ENCODE measurements at places on chromosomes 6 and 20.

GRCh38 chr20:31593221-31594001, 11.7 kb upstream of the ID1 start:
- no peak for DNase-seq

GRCh38 chr20:36311854-36312723, 6.0 kb downstream of the DLGAP4 start:
- no peak for DNase-seq

- no peak for DNase-seq
Measured at GRCh38 chr6:149306967-149307366, 10.5 kb upstream of the TAB2 start.

DNA sequence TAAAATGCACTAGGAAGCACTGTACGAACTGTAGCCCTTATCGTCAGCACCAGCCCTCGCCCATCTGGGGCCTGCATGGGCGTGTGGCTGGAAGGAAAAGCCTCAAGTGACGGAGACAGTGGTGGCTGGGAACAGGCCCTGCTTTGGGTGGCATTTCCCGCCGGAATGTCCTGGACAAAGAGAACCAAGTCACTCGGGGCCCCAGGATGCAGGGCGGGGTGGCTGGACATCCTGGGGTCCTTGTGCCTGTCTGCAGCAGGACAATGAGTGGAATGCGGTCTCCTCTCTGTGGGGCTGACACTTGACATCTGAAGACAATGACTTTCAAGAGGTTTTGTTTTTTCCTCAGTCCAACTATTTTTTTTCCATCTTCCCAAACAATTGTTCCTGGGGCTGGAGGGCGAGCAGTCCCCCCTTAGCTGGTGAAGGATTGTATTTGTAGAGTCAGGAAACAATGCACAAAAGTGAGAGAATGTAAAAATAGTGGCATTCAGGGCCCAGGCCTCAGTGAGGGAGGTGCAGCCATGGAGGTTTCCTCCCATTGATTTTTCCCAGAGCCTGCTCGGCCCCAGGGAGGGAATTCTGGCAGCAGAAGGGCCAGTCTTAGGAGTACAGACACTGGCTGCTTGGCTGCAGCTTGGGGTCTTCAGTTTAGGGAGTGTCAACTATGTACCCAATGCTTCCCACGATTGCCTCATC, 64.4 kb downstream of the PREX1 start:
- DNase-seq: no peak

- DNase-seq: no peak
Measured at GRCh38 chr20:42807876-42808275, 381.8 kb downstream of the PTPRT start.

DNA sequence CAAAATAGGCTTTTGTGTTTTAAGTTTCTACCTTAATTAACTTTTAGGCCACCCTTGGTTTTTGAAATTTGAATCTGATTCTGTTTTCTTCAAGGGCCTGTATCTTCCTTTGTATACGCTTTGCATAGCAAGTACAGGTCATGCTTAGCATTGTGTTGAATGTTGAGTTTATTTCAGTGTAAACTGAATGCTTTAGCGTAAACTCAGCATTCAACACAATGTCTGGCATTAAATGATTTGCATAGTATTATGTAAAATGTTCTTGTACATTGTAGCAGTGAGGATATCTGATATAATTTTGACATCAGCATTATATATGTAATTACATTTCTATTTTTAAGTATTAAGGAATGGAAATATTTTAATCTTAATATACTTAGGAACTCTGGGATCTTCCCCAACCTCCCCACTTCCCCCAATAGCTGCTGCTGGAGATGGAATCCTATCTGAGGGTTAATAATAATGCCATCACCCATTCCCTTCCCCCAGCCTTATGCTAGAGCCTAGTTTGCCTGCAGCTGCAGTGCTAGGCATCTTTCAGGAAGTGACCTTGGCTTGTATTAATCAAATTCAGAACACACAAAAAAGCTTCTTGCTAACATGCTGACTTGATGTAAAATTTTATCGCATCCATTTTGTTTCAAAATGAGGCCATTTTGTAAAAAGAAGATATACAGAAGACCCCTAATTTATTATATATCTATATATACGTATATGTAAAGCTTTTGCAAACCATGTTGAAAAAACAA, 73.1 kb downstream of the NCOA3 start:
- no peak for DNase-seq

- DNase-seq: no peak
Measured at GRCh38 chr20:54272901-54273488, 65.1 kb downstream of the PFDN4 start.

DNA sequence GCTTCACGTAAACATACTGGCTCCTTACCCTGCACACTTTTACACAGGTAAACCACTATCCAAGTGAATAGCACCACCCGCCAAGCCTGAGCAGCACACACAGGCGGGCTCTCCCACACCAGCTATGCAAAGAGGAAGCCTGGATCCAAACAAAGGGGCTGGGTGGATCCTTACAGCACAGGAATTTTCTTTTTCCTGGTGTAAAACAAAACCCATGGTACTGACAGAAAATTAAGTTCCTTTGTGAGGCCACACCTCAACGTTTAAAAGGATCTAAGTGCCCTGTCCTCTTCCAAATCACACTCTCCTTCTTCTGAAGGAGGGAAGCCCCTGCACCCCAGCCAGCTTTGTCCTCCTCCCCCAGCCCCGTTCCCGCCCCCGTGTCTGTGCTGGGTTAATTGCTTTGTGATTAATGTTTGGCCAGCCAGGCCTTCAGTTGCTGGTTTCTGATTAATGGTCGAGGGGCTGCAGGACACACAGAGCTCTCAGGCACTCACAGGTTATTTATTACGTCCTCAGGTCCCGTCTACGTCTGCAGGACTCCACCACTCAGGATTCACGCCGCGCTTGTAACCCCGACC, 6.1 kb downstream of the DACT2 start:
- no peak for DNase-seq

DNA sequence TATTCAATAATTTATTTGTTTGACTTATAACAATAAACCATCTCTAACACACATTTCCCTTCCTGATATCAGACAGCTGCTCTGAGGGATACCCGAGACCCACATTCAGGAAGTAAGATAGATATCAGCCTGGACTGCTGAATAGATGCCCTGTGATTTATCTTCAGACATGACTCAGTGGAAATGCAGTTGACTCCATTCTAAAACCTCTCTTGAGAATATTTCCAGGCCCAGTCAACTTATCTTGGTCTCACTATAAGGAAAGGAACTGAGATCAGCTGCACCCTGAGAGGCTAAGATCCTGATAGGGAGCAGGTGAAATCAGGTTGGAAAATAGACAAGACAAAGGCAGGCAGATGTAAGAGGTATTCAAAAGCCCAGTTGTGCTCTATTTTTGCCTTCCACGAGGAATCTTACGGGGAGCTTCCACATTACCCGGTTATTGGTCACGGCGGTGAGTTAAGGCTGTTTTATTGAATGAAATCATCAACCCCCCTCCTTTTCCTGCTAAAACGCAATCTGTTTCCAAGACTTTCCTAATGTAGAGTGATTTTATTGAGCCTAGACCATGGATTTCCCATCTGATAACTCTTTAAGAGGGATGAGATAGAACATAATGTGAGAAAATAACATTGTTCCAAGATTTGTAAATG, 25.5 kb downstream of the C6orf15 start:
- no peak for DNase-seq

DNA sequence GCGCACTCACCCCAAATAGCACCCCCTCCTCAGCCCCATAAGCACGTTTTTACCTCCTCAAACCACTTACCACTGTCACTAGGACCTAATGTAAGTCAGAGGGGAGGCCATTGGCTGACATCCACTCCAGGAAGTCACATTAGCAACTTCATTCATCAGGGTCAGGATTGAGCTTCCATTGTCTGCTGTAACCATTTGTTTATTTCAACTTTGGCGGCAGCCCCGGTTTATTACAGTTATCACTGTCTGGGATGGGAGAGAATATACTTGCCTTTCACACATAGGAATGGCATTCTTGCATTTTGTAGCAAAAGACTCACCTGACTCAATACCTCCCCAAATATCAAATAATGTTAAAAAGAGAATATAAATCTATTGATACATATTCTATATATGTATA, 38.3 kb downstream of the MAFB start:
- DNase-seq: no peak

GRCh38 chr6:30537931-30538330, 18.4 kb downstream of the GNL1 start:
- no peak for DNase-seq

DNA sequence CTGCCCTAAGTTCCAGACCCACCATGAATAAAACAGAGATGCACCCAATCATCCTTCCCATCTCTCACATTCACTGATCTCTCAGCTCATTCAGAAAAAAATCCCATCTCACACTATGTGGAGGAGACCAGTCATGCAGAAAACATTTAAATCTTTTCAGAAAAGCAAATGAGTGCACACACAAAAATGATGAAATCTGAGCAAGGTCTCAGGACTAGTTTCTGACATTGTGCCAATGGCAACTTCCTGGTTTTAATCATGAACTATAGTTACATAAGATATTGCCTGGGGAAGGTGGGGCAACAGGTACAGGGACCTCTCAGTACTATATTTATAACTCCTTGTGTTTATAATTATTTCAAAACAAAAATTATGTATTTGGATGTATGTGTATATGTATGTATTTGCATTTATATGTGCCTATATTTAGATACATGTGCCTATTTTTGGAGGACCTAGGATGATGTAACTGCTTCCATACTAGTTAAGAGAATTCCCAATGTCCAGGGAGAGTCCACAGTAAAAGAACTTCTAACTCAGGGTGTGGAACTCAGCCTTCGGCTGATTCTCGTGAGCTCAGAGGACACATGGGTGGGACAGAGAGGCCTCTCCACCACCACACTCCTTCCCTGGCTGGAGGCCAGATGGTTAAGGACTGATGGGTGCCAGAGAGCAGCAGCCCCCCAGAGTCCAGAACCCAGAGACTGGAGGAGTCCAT, 71.7 kb upstream of the MAP3K4 start:
- DNase-seq: no peak

- DNase-seq: no peak
Measured at GRCh38 chr20:15191082-15191723, 853.8 kb upstream of the FLRT3 start.

GRCh38 chr6:68635706-68636513, 828 bp downstream of the ADGRB3 start:
- DNase-seq: no peak

DNA sequence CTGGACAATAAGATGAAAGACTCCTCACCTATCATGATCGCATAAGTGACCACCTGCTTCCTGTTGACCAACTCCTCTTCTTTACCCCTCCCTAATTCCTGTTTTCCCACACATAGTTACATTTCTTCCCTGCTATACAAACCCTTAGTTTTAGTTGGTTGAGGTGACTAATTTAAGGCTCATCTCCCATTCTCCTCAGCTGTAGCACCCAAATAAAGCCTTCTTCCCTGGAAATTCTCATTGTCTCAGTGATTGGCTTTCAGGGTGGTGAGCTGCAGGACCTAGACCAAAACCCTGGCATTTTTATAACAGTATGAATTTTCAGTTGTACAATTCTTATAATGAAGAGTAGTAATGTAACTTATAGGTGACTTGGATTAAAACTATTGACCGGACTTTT, 2.1 kb downstream of the FKBP1C start:
- DNase-seq: no peak

DNA sequence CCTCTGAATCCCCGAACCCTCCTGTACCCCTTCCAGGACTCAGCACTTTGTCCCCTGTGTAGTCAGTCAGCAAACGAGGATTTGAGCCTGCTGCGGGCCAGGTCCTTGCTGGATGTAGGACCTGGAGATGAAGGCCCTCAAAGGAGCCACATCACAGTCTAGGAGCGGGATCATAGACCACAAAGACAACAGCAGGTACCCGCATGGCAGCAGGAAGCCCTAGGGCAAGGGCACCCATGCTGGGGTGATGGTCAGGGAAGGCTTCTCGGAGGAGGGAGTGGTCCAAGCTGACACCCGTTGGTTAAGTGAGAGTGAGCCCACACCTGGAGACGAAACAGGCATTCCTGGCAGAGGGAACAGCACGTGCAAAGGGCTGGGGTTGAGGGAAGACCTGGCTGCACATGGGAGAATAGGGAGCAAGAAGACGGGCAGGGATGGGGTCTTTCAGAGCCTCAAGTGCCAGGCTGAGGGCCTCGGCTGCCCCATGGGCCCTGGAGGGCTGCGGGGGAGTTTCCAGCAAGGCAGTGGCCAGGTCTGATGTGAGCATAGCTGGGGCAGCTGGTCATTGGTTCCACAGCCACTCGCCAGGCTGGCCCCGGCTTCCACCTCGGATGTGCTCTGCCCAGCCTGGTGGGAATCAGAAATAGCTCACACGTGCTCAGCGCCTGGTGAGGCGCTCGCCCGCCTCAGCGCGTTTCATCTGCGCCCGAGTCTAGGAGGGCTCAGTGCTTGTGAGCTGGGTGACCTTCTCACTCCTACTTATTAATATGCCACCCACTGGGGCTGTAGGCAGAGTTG, 15.0 kb downstream of the DLGAP4 start:
- no peak for DNase-seq

GRCh38 chr6:79403563-79403962, 133.7 kb downstream of the LCA5 start:
- no peak for DNase-seq

- no peak for DNase-seq
Measured at GRCh38 chr6:73032586-73032985, 192.7 kb downstream of the KHDC1L start.

DNA sequence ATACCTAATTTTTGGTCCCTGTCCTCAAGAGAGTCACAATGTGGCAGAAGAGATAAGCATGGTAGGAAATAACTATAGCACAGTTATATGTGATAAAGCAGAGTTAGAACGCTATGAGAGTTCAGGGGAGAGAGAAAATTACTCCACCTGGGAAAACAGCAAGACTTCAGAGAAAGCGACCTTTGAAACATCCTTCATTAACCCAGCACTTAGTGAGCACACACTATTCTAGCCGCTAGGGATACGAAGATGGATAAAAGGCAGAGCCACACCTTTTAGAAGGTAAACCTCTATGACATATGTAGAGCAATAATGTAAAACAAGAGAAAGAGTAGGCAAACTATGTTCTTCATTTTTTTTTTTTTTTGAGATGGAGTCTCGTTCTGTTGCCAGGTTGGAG, 264.3 kb downstream of the PTPRK start:
- no peak for DNase-seq

GRCh38 chr20:23343590-23343989, 7.0 kb upstream of the NXT1 start:
- DNase-seq: no peak

DNA sequence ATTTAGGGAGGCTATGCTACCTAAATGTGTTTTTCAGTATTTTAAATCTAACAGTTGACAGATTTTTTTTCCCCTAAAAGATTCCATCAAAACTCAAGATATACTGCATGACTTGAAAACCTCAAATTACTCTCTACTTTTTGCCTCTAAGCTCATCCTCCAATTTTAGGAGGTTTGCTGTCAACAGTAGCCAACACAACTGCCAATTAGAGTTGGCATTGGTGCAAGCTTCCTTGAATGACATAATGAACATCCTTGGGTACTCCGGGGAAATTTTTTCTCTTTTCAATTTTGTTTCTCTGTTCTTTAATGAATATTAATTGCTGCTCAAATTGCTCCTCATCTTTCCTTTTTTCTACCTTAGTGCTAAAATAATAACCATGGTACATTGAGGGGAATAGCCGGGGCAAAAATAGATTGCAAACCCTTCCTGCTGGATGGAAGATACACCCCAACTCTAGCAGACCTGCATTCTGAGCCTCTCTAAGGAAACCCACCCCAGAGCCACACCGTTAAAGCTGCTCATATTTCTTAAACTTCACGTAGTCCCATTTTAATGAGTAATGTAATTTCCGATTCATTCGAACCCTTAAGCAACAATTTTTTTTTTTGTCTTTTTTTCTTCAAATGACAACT, 34.3 kb downstream of the SLC22A23 start:
- DNase-seq: no peak
